ENCODE measurements at places on chromosomes 11 and 22.

- DNase-seq = no peak
These were observed 26.7 kb downstream of the FLI1 start for GRCh38 chr11:128720522-128720985.

DNA sequence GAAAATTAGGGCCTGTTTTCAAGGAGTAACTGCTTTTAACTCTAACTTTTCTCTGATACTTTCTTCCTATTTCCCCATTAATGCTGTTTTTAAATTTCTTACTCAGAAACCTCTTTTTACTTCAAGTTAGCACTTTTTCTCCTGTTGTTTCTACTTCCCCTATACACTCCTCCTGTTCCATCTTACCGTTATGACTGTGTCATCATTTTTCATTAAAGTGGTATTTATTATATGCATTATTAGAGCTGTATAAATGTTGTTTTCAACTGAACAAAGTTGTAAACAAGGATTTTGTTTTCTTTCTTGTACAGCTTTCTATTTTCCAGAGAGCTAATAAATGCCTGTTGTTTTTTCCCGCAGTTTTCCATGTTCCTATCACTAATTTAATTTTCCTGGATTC is 84.6 kb downstream of the EXT2 start:
- DNase-seq = no peak

DNA sequence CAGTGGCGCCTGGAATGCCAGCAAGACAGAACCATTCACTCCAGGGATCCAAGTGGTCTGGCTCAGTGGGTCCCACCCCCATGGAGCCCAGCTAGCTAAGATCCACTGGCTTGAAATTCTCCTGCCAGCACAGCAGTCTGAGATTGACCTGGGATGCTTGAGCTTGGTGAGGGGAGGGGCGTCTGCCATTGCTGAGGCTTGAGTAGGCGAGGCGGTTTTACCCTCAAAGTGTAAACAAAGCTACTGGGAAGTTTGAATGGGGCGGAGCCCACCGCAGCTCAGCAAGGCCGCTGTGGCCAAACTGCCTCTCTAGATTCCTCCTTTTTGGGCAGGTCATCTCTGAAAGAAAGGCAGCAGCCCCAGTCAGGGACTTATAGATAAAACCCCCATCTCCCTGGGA is 125.7 kb upstream of the DDI1 start:
- no peak for DNase-seq

GRCh38 chr11:74024261-74025029 is 15.6 kb upstream of the UCP3 start:
- no peak for DNase-seq

DNA sequence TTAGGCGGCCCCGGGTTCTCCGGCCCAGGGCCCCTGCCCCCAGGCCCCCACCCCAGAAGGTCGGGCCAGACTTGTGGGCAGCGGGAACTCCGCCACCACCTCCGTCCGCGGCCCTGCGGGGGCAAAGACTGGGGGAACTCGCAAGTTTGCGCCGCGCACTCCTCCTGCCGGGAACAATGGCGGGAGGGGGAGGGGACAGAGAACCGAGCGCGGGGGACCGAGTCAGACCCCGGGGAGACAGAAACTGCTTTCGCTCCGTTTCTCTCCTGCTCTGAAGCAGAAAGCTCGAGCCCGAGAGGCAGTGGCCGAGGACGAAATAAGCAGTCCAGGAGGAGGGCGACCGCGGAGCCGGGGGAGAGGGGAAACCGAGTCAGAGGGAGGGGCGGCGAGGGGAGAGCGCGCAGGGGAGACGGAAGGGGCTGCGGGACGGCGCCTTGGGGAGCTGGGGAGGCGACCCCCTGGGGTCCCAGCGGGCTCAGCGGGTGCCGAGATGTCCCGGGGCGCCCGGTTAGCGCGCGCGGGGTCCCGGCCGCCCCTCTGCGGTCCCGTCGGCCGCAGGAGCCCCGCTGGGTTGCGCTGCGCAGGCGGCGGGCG is 555 bp downstream of the TP53I11 start:
- peak; percentile 33 for DNase-seq

- peak; percentile 52 for DNase-seq
These were observed 16.9 kb upstream of the RAC2 start for GRCh38 chr22:37260901-37261336.

DNA sequence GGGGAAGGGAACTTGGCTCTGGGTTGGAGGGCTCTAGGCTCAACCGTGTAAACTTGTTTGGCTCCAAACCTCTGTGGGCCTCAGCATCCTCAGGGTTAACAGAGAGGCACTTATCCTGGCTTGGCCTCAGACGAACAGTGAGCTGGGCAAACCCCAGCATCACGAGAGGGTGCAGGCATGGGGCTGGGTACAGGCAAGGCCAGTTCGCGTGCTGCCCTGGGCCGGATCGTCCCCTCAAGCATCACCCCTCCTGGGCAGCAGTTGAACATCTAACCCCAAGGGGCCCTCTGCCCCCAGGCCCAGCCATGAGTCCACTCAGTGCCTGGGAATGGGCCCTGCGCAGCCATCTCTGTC is 1.9 kb downstream of the EHBP1L1 start:
- no peak for DNase-seq

DNA sequence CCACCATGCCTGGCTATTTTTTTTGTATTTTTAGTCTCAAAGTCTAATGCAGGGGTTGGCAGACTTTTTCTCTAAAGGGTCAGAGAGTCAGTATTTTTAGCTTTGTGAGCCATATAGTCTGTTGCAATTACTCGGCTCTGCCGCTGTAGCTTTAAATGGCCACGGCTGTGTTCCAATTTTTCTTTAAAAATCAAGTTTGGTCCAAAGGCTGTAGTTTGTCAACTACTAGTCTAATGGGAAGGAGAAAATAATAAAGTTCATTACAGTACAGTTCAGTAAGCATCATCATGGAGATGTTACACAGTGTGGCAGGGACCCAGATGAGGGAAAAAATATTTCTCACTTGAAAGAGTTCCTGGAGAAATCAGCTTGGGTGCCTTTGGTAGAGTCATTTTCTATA is 107.6 kb downstream of the CSNK2A3 start:
- DNase-seq = no peak

DNA sequence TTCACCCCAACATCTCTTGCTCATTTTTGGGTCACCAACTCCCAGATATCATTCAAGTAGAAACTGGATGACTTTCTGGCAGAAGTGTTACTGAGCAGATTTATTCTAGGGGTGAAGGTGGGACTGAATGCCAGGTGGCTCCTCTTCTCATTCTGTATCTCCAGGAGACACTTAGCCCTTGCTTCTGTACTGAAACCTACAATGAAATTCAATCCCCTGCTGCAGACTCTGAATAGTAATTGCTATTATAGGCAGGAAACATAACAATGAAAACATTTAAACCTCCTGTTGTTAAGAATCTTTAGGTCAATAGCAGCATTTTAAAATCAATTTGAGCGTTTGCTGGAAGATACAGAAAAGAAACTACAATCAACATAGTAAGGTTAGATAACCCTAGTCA is 879.4 kb upstream of the TENM4 start:
- DNase-seq = no peak

- DNase-seq = no peak
These were observed 569.3 kb downstream of the BRD1 start for GRCh38 chr22:49258107-49259010.

GRCh38 chr11:71165771-71166170 is 86.6 kb downstream of the SHANK2 start:
- DNase-seq = no peak

GRCh38 chr11:65854161-65854592 is 3.8 kb downstream of the CFL1 start:
- DNase-seq = no peak

DNA sequence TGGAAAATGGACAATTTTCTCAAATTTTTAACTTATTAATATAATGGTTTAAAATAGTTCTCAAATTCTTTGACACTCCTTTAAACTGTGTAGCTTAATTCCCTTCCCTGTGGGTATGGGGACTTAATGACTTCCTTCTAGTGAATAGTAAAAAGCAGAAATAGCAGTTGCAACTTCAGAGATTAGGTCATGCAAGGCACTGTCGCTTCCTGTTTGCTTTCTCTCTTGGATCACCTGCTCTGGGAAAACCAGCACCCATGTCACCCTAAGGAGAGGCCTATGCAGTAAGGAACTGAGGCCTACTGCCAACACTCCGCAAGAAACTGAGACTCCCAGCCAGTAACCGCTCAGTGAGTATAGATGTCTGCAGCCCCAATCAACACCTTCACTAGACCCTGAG is 5.5 kb upstream of the PANX3 start:
- DNase-seq = no peak

- DNase-seq = no peak
These were observed 59.3 kb upstream of the ANO1 start for GRCh38 chr11:70018816-70019215.

- DNase-seq = no peak
These were observed 16.2 kb upstream of the MFRP start for GRCh38 chr11:119362741-119363080.

DNA sequence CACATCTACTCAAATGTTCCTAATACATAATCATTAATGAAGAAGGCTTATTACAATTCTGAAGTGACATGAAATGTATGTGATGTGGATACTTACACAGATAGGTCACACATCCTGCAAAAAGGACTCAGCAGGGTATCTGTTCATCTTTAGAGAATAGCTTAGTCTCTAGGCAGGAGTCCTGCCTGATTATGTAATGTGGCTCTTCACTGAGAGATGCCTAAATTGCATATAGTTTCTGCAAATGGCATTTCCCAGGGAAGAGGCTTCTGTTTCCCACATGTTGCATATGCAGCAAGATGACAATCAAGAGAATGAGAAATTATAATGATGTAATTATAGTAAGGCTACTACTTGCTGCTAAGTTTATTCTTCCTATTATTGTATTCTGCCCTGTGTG is 58.8 kb upstream of the SLC36A4 start:
- no peak for DNase-seq

- no peak for DNase-seq
These were observed 62.9 kb upstream of the TEAD1 start for GRCh38 chr11:12611352-12611751.

DNA sequence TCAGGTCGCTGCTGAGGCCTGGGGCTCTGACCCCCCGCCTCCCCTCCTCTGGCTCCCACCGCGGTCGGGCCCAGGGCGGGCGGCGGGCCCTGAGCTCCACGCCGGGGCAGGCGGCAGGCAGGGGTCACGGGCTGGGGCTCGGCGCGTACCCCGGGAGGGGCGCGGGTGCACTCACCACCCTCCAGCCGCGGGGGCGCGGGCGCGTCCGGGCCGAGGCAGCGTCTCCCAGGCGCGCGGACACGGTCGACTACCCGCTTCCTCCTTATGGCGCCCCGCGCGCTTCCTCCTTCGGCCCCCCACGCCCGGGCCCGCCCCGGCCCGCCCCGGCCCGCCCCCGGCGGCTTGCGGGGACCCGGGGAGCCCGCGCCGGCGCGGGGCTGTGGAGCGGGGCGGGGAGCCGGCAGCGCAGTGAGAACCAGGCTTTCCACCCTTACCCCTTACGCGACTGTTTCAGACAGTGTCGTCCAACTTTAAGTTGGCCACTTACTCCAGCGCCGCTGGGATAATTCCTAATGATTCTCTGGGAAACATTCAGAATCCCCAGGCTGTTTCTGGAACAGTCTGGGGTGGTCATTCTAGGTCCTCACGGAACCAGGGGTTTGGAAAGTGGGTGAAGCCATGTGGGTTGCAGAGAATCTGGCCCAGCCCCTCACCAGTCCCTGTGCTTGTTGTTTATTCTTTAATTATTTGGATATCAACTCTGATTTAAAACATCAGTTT is at the start of gene BID:
Gene BID (minus strand): TSS at position 264 of the 720 bp plus-strand sequence. CDS start 24,353 bp downstream, outside the sequence.
- DNase-seq = no peak

DNA sequence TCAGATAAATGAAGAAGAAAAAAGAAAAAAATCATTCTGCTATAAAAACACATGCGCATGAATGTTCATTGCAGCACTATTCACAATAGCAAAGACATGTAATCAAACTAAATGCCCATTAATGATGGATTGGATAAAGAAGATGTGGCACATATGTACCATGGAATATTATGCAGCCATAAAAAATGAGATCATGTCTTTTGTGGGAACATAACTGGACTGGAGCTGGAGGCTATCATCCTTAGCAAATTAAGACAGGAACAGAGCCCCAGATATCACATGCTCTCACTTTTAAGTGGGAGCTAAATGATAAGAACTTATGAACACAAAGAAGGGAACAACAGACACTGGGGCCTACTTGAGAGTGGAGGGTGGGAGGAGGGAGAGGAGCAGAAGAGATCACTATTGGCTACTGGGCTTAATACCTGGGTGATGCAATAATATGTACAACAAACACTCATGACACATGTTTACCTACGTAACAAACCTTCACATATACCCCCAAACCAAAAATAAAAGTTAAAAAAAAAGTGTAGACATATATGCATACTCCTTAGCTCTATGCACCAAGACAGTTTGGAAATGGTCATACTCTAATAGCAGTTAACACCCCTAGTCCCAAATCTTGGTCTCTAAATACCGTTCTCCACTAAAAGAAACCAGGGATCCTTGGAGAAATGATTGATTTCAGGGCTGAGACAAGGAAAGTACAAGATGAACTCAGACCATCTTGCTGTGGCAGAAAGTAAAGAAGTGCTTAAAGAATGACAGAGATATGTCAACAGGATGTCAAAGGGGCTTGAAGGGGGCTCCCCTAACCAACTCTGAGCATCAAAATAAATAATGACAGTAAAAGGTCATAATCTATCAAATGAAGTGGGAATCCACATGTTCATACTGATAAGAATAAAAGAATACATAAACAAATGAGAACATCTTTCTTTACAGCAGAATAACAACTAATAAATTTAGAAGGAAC is 17.1 kb upstream of the DDX6 start:
- DNase-seq = no peak

- DNase-seq = no peak
These were observed 5.5 kb downstream of the GP1BB start for GRCh38 chr22:19728836-19729235.

GRCh38 chr11:39724404-39724803 is 1735.0 kb downstream of the LRRC4C start:
- DNase-seq = no peak

DNA sequence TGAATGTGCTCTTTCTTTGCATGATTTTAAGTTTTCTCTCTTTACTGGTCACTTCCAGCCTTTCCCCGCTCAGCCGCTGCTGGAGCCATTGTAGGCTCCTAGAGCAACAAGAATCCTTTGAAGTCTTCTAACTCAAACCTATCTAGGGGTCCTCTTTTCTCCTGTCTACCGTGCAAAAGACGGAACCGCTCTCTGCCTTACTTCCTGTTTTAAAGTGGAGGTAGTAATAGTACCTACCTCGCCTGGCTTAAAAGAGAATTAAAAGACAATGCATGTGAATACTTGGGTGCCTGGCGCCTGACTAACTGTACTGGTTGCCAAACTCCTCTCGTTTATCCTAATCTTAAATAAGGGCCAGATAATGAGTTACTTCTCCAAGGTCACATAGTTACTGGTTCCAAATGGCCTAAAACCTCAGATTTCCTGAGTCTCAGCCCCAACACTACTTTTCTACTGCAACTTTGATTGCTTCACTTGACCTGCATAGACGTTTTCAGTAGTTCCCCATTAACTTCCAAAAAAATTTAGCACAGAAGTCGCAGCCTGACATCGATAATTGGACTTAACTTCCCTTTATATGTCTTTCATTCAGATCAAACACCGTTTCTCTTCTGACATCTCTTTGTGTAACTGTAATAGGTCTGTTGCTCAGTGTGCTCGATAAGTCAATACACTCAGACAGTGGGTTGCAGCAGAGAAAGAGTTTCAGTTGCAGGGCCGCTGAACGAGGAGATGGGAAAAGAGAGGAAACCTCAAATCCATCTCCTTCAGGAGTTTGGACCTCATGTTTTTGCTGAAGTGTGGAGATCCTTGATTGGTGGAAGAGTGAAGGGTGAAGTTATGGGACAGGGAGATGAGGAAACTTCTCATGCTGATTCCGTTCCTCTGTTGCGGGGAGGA is 891 bp downstream of the SAMM50 start:
- no peak for DNase-seq

- no peak for DNase-seq
These were observed 51.4 kb downstream of the JAM3 start for GRCh38 chr11:134120143-134120850.

Measured in activated T-cell treated with anti-CD3 and anti-CD28 coated beads for 4 hours (primary cell).